ENCODE measurements at places on chromosomes 5 and 9.

GRCh38 chr5:56075361-56075760 lies 80.6 kb upstream of the IL6ST start:
- DNase-seq: peak; percentile 77

- DNase-seq: peak; percentile 2
Observed at GRCh38 chr5:144422018-144422727, 251.5 kb downstream of the KCTD16 start.

DNA sequence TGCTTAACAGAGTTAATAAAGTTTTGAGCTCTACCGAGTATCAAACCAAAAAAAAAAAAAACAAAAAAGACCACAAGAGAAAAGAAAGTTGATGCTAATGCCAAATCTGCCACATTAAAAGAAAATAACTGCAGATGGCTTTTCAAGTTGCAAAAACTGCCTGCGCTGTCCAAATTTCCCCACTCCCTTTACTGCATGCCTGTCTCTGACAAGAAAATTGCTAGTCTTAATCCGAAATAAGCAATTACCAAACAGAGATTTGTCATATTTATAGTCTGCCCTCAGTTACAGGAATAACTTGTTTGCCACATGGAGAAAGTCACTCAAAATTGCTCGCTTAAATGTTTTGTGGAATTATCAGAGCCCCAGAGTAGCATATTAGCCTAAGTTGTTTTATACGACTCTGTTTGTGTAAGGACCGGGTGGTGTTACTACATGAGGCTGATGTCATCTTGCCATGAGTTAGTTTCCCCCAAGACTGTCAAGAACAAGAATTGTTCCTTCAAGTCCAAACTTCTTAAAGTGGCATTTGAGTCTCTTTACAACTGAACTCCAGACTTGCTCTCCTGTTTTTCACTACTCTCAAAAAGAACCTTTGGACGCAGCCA lies 160.9 kb downstream of the CEP120 start:
- DNase-seq: no peak

DNA sequence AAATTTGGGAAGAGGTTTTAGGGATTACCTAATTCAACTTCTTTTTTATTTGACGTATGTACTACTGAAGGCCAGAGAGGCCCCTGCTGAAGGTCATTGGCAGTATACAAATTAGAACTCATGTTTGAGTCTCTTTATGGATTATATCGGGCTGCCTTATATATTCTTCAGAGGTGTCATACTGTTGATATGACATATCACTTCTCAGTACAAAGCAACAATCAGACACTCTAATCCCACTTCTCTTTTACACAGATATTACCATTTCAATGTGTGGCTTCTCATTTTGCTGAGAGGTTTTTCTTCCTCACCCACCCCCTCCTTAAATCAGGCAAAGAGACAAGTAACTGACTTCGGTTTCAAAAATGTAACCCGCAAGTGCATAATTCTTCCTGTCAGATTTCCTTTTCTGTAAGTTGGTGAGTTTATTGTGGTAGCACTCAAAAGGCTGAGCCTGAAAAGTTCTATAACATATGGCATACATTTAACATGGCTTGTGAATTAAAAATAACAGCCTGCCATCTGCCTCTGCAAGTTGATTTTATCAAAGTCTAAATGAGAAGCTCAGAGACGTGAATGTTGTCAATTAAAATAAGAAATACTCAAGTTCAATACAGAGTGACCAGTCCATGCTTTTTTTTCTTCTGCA lies 163.6 kb upstream of the RORB start:
- DNase-seq: no peak

DNA sequence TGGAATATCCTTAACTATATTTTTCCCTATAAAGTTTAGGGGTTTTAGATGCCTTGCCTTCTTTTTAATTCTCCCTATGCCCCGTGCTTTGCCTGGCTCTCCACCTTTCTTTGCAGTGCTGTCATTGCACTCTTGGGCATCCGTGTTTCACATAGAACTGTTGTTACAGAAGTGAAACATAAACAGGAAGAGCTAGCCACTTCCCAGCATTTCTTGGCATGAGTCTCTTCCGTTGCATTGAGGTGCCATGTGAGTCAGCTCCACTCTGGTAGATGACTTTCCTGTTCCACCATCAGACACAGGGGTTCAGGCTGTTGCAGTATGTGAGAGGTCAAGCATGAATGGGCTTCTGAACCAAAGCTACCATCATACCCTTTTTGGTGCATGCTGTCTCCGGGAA lies 73.4 kb downstream of the ANGPTL2 start:
- peak; percentile 98 for DNase-seq

DNA sequence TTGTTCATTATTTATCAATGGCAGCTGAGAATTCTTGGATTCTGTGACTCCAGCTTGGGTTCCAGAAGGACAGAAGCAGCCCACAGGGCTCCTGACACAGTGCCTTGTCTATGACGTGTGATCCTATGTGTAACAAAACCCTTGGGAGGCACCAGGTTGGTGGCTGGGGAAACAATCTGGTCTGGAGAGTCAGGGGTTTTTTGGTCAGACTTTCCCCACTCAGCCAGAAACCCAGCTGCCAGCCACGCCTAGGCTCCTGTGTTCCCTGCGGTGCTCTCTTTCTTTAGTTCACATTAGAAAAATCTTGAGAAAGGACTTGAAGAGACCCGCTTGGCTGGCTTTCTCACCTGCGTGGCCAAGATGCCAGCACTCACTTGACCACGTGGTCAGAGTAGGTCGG lies 15.5 kb upstream of the ZBED3 start:
- DNase-seq: no peak

- DNase-seq: peak; percentile 43
Observed at GRCh38 chr5:96655506-96655905, 6.7 kb upstream of the CAST start.

GRCh38 chr5:96966801-96967200 lies 30.9 kb downstream of the LNPEP start:
- no peak for DNase-seq

DNA sequence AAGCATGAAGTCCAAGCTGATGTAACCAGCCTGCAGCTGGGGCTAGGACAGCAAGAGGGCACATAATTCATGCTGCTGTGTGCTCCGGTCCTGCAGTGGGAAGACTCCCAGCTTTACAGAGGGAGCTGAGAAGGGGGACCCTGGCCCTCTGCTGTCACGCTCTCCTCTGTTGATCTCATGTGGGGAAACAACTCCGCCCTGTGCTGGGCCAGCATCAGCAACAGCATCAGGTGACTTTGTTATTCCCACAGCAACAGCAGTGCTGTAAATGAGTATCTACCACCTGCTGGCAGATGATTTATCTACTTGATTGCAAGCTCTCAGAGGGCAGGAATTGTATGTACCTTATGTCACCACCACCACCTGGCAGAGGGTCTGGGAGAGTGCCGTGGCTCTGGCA lies 176.2 kb downstream of the COL23A1 start:
- no peak for DNase-seq

GRCh38 chr5:2755076-2755680 lies 3.7 kb upstream of the IRX2 start:
- DNase-seq: no peak

- peak; percentile 76 for DNase-seq
Observed at GRCh38 chr9:127835991-127836516, 18.4 kb downstream of the ENG start.

GRCh38 chr5:27708534-27708933 lies 670.1 kb upstream of the CDH9 start:
- peak; percentile 8 for DNase-seq

DNA sequence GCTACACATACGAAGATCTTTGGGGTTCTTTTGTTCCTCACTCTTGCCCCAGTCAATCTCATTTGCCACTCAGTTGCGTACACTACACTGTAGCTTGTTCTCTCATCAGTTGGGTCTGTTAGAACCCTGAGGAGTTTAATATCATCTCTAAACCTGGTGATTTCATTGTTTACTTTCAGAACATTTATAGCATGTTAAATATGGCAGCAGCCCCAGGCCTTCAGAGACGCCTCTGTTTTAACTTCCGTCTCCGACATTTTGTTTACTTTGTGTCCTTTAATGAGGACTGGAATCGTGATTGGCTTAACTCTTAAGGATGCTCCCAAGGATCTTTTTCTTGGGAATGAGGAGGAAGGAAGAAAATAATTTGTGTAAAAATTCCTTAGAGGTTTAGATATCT lies 510.1 kb downstream of the NR2F1-AS1 start:
- DNase-seq: no peak

GRCh38 chr5:135020111-135020895 lies 13.7 kb downstream of the PITX1 start:
- DNase-seq: no peak

GRCh38 chr5:111738118-111738517 lies 18.9 kb downstream of the NREP start:
- no peak for DNase-seq

DNA sequence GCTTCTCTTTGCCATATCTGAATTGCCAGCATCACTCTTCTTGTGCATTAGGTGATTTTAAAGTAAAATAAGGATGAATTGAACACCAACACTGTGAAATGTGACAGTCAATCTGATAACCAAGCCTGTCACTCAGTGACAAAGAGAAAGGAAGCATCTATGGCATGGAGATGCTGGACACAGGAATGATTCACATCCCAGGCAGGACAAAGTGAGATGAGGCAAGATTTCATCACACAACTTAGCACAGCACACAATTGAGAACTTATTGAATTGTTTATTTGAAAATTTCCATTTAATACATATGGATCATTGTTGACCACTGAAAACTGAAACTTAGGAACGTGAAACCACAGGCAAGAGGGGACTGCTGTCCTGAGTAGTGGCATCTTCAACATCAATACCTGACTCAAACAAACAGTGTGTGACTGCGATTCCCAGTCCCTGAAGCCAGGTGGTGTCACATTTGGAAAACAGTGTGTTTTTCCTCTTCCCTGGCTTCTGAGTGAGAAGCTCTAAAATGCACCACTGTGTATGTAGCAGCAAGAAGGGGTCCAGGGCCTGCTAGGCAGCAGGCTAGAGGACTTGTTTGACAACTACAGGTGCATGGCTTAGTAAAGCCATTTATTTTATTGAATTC lies 10.7 kb downstream of the GAPT start:
- no peak for DNase-seq

- DNase-seq: no peak
Observed at GRCh38 chr9:91320299-91320698, 41.4 kb downstream of the AUH start.

- no peak for DNase-seq
Observed at GRCh38 chr9:137126786-137127185, 12.2 kb upstream of the GRIN1 start.

DNA sequence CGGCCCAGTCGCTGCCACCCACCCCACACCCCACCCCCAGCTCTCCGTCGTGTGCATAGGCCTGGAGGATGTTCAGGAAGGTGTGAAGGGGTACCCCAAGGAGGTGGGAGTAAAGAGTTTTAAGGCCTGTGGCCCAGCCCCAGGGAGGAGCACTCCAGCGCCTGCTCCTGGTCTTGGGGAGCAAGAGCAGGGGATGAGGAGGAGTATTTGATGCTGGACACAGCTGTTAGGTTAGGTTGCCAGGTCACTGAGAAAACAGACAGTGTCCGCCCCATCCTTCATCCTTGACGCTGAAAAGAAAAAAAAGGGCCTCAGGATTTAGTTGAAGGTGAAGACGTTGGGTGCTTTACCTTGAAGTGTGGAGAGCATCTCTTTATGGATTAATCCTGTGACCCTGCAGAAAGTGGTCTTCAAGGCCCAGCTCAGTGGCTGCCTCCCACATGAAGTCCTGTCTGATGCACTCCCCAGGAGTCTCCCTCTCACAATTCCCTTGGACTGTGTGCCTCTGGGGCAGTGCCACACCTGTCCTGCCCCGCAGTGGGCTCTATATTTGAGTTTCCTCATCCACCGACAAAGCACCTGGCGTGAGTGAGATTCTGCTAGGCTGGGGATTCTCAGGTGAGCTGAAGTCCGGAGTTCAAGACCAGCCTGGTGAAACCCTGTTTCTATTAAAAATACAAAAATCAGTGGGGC lies 101.8 kb downstream of the SPRY4 start:
- no peak for DNase-seq

GRCh38 chr5:91957666-91958065 lies 574.5 kb upstream of the ARRDC3 start:
- peak; percentile 29 for DNase-seq

GRCh38 chr5:79843450-79844388 lies 147.3 kb downstream of the MTX3 start:
- DNase-seq: no peak

DNA sequence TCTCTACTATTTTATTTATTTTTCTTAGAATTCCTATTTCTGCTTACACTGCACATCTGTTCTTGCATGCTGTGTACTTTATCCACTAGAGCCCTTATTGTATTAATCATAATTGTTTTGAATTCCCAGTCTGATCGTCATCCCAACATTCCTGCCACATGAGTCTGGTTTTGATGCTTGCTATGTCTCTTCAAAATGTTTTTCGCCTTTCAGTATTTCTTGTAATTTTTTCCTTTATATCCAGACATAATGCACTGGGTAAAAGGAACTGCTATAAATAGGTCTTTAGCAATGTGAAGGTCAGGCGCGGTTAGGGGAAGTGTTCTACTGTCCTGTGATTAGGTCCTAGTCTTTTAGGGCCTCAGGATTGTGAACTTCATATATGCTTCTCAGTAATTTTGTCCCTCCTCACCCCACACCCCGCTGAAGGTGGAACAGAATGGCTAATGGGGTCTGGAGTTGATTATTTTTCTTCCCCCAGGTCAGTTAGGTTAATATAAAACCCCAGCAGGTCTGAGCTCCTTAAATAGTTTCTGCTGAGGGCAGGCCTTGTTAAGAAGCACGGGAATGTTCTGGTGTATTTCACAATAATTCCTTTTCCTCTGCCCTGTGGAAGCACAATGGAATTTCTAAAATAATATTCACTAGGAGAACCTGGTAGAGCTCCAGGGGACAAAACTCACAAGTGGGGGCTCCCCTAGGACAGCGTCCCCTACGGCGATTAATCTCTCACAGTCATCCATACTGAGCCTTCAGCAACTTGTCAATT lies 146.6 kb upstream of the TUT7 start:
- peak; percentile 91 for DNase-seq

DNA sequence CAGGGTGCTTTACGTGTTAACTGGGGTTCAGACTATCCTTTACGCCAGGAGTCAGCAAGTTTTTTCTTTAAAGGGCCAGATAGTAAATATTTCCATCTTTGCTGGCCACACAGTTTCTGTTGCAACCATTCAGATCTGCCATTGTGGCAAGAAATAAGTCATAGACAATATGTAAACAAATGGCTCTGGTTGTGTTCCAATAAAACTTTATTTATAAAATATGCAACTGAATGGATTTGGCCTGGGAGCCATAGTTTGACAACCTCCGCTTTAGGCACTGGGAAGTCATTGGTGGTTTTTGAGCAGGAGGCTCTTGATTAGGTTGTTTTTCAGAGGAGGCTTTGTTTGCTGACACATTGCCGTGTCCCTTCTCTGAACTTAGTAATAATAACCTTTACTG lies 90.7 kb downstream of the INSYN2B start:
- DNase-seq: no peak

GRCh38 chr5:76709762-76710161 lies 6.2 kb upstream of the F2R start:
- DNase-seq: no peak
